LoVo (cell line): ENCODE measurements at places on chromosomes 12 and 14.

DNA sequence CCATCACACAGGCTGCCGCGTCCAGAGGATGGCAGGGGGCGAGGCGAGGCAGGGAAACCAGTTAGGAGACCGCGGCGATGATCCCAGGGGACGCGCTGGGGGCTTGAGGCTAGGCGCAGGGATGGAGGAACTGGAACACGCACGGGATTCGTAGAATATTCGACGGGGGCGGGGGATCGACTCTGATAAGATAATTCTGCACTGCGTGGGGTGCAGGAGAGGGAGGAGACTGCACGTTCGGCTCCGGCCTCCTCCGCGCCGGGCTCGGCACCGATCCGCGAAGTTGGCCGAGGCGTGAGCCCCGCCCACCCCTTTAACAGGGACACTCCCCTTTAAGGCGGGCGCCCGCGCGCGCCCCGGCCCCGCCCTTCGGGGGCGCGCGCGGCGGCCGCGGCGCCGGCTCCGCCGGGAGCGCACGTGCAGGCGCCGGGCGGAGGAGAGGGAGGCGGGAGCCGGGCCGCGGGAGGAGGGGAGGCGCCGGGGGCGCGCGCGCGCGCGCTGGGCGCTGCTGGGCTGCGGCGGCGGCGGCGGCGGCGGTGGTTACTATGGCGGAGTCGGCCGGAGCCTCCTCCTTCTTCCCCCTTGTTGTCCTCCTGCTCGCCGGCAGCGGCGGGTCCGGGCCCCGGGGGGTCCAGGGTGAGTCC, at the start of gene ACVR1B:
Gene ACVR1B (plus strand): TSS at position 501 of the 644 bp plus-strand sequence. CDS start 45 bp downstream, at position 546.
- peak; percentile 97 for DNase-seq

GRCh38 chr12:8045952-8046944, 13.7 kb downstream of the FOXJ2 start:
- peak; percentile 76 for DNase-seq

- DNase-seq: no peak
These were observed 229.8 kb upstream of the FLRT2 start for GRCh38 chr14:85300107-85300506.

- DNase-seq: no peak
These were observed 482.9 kb downstream of the EGLN3 start for GRCh38 chr14:33467971-33468370.

DNA sequence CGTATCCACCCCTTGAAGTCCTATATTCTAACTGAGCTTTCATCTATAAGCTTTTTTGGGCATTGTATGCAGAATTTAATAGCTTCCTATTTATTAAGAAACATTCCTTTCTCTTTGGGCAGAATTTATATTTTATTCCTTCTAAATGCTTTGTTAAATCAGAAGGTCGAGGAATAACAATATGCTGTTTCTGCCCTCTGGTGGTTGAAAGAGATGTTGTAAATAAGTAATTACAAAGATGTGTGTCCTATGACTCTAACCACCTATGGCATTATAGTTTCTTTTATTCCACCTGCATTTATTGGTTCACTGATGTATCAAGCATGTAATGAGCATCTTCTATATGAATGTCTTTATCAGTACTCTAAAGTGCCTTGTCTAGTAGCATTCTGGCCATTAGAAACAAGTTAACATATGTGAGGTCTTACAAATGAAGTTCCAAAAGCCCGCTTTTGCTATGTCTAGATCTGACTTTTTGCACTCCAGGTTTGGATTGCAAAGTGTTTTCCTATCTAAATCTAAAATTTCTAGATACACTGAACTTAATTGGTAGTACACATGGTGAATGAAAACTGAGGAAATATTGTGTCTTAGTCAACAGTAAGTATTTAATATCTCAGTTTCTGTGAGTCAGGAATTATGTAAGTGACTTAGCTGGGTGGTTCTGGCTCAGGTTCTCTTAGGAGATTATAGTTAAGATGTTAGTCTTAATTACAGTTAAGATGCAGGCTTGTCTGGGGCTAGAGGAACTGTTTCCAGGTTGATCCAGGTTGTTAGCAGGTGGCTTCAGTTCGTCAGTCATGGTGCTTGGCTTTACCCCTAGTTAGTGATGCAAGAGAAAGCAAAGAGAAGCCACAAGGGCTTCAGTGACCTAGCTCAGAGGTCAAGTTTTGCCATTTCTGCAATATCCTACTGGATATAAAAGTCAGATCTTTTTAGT, 57.5 kb downstream of the PLEKHA5 start:
- peak; percentile 61 for DNase-seq

DNA sequence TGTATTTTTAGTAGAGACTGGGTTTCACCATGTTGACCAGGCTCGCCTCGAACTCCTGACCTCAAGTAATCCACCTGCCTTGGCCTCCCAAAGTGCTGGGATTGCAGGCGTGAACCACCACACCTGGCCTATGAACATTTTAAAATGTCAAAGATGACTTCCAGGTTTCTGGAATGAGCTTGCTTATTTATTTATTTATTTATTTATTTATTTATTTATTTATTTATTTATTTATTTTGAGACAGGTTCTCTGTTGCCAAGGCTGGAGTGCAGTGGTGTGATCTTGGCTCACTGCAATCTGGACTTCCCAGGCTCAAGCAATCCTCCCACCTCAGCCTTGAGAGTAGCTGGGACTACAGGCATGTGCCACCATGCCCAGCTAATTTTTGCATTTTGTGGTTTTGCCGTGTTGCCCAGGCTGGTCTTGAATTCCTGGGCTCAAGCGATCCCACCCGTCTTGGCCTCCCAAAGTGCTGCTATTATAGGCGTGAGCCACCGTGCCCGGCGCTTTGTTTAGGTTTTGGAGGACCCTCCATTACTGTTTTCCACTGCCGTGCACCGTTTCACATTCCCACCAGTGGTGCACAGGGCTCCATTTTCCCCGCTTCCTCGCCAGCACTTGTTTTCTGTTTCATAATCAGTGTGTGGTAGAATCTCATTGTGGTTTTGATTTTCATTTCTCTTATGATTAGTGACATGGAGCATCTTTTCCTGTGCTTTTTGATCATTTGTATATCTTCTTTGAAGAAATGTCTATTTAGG, 6.4 kb upstream of the CFAP251 start:
- no peak for DNase-seq

GRCh38 chr14:20247646-20248246, 8.7 kb downstream of the OR11H4 start:
- DNase-seq: peak; percentile 24

DNA sequence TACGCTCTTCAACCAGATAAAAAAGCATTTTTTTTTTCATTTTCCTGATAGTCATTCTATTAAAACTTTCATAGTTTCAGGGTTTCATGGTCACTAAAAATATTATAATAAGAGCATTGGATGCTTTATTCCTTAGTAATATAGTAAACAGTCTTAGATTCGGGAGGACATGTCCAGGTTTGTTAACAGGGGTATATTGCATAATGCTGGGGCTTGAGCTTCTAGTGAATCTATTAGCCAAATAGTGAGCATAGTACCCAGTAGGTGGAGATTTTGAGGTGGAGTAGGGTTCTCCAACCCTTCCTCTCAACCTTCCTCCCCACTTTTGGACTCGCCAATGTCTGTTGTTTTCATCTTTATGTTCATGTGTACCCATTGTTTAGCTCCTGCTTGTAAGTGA, 277.4 kb upstream of the RGS6 start:
- DNase-seq: no peak

DNA sequence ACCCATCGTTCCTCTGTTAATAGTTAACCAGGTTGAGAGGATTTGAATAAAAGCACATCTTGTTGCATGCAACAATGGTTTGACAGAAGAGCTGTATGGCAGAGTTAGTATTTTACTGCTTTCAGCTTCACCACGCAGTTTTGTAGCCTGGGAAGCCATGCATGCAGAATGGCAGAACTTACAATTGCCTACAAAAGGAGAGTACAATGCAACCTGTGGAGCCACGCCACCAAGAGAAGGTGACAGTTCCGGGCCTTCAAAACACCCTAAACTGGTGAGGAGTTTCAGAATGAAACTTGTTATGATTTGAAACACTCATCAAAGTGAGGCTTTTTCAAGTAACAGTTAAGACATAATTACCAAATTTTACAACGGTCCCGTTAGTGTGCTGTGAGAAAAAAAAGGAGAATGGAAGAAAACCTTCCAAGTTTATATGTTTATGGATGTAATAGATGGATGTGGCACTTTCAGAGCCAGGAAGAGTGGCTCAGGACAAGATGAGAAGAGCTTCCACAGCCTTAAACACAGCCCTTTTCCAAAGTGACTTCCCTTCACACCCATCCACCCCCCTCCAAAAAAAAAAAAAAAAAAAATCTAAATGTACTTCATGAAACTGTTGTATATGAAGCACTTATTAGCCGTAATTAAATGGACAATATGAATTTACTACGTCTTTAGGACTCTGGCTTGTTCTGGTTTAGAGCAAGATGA, 158.7 kb downstream of the EGLN3 start:
- no peak for DNase-seq

GRCh38 chr12:83121897-83122622, 435.4 kb downstream of the TMTC2 start:
- no peak for DNase-seq

- no peak for DNase-seq
These were observed 198.6 kb downstream of the ESR2 start for GRCh38 chr14:64095620-64096019.
